Osteocyte (in vitro differentiated cells): ENCODE measurements at places on chromosomes 11 and 22. TPM values are rescaled to one million over a fixed set of nuclear protein-coding genes. Genes with fewer than 3 reads are reported as not detected.

The FERMT3 gene
- total RNA-seq = 0.94 and 1.4 TPM in 2 replicates

The KCNQ1 gene
- total RNA-seq = 0.16 TPM in 1 of 2 replicates, not detected in the other

GRCh38 chr22:47160141-47160541, 397.7 kb downstream of the TBC1D22A start:
- DNase-seq = no peak

DNA sequence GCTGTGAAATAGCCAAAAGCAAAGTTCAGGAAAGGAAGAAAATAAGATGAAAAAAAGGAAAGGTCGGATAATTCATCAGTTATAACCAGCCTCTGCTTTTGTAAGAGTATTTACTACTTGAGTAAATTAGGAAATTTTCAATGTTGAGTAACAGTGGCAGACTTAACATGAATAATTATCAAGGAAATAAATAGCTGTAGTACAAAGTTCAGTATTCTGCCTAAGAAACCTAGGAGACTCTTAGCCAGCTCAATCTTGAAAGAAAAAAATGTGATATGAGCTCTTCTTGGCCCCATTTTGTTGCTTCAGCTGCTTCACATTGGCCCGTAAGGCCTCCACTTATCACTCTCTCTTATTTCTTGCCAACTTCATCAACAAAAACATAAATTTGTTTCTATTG, 17.0 kb upstream of the DNAJB7 start:
- DNase-seq = no peak

- DNase-seq = no peak
These were observed 19.5 kb downstream of the AQP11 start for GRCh38 chr11:77609234-77609633.

The PHF21B gene
- 0.54 TPM in 1 of 2 replicates, not detected in the other for total RNA-seq

GRCh38 chr11:26649884-26650283, 72.0 kb downstream of the SLC5A12 start:
- DNase-seq = no peak

GRCh38 chr22:39622881-39623367, 52.4 kb downstream of the CACNA1I start:
- DNase-seq = no peak

The BRSK2 gene
- 1.7 and 1.9 TPM in 2 replicates for total RNA-seq

DNA sequence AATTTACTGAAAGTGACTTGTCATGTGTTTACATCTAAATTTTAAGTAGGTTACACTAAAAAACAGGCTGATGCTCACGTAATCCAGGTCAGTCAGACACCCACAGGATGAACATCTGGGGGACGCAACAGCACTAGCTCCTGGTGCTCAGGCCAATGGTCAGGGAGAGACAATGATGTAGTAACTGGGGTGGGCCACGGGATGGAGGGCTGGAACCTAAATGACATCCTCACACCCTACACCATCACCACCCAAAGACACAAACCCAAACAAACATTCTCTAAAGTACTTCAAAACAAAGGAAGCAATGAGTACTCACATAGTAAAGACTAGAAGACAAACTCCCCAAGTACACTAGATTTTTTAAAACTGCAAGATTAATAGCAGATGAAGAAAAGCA, 53.5 kb upstream of the SLC25A1 start:
- DNase-seq = no peak

DNA sequence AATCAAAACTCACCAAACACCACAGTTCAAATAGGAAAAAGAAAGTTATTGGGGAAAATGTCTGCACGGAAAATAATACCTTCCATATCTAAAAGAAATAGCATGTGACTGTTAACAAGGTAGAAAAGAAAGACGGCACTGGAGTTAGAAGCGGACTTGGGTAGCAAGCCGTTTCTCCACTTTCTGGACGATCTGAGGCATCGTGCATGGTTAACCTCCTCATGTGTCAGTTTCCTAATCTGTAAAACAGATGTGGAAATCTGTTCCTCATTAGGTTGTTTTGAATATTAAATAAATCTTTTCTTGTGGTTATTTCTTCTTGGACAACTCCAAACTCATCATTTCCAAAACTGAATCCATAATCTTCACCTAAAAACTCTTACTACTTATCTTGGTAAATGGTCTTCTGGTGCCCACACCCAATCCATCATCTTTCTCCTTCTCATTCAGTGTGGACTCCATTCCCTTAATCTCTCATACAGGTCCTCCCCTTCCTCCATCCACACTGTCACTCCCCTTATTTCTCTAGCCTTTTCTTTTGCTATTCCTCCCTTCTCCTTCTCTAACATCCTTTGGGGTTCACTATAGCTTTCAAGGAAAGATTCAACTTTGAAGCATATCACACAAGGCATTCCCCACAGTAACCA, 53.5 kb downstream of the VSIG10L2 start:
- no peak for DNase-seq

The C11orf16 gene
- total RNA-seq = not detected in 2 replicates

GRCh38 chr11:128547946-128548648, 39.3 kb downstream of the ETS1 start:
- no peak for DNase-seq

The GTSE1 gene
- 9.4 and 10.0 TPM in 2 replicates for total RNA-seq

The FOLH1 gene
- not detected in 2 replicates for total RNA-seq

GRCh38 chr22:43205748-43206508, 19.0 kb upstream of the TTLL12 start:
- no peak for DNase-seq

DNA sequence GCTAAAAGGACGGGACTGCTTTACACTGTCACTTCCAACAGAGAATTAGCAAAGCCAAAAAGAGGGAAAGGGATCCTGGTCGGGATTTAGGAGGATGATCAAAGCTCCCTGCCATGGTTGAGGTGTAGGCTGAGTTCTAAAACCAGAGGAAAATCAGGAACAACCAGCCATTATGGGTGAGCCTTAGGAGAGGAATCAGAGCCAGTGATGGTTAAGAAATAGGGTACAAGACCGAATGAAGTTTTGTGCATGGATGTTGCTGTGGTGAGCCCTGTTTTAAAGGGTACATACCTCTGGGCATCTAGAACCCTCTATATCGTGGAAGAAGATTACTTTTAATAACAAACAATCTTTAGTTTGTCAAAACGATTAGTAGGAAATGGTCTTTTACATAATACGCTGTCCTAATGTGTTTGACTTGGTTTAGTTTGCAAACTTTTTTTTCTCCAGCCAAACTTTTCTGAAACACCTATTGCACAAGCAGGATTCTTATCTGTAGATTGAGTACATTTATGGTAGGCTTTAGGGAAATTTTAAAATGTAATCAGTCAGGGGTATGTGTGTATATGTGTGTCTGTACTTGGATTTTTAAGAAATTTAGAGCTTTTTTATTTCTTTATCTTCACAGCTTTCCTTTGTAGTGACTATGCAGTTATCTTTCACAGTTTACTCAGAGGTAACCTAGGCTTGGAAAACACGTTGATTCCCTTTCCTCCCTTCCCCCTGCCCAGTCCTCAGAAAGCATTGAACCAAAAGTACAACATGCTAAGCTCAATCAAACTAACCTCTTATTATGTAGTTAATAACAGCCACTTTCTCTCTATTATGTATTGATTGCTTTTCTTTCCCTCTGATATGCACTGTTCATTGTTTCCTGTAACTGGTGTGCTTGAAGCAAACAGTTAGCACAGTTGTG, 26.8 kb downstream of the TRIM44 start:
- DNase-seq = no peak

DNA sequence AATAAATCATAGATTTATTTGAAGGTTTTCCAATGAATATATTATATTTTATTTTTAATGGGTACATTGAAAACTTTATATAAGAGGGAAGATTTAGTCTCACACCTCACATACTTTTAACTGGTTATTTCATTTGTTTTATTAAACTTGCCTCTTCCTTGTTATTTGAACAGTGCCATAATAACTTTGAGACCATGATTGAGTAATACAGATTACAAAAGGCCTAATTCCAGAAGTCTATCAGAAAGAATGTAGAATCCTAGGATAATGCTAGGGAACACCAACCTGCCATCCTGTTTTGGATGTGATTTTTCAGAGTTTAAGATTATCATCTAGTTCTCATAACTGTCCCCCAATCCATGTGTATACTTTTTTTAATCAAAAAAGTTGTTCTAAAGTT, 102.7 kb upstream of the BIRC3 start:
- DNase-seq = no peak

DNA sequence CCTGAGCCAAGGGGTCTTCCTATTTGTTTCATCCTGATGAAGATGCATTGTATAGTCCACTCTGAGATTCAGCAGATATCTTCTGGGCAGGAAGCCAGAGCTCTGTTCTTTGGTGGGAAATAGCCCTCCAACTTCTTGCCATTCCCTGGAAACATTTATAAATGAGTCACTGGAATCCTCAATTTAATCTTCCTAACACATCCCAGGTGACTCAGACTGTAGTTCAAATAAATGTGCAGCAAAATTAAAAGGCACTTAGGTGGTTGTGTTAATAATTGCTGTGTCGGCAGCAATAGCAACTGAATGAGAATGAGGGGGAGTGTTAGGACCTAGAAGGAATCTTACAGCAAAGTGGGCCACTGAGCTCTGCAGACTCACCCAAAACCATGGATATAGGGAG, 108.6 kb downstream of the INSC start:
- no peak for DNase-seq

DNA sequence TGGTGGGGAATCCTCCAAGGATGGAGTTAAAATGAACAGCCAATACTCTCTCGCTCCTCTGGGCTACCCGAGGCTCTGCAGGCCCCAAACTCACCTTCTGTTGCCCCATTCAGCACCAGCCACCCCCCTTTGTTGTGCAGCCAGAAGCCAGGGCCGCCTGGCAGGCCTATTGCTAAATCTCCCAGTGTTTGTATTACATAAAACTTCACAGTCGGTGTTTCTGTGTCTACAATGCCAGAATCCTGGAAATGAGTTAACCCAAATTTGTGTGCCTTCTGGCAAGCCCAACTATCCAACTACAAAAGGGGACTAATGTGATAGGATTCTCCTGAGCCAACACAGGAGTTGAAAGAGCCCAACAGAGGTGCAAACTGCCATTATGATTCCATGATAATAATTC, 9.3 kb downstream of the KCNJ5 start:
- DNase-seq = no peak

The MYRF gene
- 0.43 and 0.47 TPM in 2 replicates for total RNA-seq

The PIH1D2 gene
- total RNA-seq = 2.0 and 2.3 TPM in 2 replicates
